ENCODE measurements at places on chromosomes 1 and 21.
A peak's percentile ranks its signal among the peaks of the same experiment; 100 is the strongest.

DNA sequence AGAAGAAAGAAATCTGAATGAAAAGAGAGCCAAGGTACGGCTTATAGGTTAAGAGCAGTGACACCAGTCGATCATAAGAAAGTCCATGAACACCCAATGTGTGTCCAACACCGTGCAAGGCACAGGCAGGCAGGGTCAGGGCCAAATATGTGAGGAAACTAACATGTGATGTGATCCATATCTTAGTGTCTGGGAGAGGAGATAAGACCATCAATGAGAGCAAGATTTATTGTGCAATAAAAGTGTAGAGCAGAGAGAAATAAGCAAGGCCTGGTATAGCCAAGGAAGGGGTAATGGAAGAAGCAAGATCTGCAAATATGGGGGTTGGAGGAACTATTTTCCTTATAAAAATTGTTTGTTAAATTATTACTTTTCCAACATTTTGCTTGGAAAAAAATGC lies 198.8 kb downstream of the CRB1 start:
- no peak for DNase-seq

DNA sequence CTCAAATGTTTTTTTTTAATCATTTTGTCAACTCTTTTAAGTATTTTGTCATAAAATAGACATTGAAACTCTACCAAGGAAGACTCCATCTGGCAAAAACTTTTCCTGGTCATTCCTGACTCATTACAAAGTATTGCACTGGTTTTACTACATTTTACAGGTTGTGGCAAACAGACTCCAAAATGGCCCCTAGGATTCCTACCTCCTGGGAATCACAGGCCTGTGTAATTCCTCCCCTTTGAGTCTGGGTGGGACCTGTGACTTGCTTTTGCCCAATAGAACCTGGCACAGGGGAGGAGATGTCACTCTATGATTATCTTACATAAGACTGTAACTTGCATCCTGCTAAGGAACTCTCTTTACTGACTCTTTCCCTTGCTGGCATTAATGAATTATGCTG lies 123.6 kb upstream of the KCNJ6 start:
- DNase-seq = no peak

DNA sequence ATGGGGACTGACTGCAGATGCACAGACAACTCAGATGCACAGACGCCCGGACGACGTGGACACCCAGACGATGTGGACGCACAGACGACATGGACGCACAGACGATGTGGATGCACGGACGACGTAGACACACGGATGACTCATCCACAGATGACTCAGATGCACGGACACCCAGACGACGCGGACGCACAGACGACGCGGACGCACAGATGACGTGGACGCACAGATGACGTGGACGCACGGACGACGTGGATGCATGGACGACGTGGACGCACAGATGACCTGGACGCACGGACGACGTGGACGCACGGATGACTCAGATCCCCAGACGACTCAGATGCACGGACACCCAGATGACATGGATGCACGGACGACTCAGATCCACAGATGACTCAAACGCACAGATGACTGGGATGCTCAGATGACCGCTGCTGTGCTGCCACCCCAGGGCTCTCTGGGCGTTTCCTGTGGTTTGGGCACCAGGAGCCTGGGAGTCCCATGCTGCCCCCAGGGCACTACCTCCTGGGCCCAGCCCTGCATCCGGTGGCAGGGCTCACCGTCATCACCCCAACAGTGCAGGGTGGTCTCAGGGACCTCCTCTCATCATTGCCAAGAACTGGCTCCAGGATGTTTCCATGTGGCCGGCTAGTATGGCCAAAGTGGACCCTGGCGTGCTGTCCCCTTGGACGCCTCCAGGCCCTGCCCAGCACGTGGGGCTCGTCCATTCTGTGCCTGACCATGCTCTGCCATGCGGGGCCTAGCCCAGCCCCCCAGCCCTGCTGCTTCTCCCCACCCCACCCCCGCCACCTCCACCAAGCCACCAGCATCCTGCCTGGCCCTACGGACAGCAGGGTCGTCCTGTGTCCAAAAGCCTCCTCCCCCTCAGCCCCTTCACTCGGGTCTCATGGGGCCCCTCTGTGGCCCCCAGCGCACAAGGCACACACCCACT lies 14.0 kb downstream of the FAAP20 start:
- DNase-seq = no peak

DNA sequence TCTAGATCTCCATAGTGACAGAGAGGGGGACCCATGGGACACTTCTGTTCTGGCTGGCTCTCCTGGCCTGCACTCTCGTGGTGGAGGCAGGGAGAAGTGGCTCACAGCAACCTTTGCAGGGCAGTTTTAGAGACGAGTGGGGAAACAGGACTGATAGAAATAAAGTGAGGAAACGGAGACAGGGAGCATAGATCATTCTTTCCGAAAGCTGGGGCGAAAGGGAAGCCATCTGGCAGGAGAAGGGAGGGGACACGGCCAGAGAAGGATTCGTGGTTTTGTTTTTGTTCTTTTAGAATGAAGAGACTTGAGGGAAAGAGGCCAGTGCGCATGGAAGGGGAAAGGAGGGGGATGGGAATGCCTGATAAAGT lies 3.5 kb downstream of the TIE1 start:
- DNase-seq = no peak

DNA sequence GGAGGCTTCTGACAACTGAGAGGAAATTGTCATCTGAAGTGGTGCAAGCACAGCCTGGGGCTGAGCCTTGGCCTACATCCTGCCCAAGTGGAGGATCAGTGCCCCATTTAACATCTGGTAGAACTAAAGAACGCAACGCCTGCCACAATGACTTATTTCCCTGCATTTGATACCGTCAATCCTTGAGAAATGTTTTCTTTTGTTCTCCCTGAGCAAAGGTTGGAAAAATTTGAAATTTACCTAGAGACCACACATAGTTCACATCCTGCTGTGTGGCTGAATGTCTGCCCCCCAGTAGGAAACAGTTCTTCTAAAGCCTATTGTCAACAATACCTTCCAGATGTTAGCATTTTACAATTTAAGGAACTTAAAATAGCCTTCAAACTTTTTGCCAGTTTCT lies 5.6 kb upstream of the RGS4 start:
- no peak for DNase-seq

DNA sequence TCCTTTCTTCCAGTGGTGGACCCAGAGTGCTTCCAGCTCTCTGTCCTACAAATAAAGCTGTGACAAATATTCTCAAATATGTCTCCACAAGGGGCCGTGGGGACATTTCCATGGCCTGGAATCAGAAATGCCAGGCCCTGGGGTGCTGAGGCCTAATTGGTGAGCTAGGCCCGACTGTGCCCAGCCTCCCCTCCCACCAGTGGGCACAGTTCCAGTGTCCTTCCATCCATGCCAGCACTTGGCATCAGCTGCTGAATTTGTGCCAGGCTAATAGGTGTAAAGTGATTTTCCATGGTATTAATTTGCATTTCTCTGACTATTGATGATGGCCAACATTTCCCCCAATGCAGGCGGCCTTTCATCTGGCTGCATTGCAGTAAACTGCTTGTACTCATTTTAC lies 48.5 kb upstream of the B3GALT5 start:
- peak; percentile 81 for DNase-seq

DNA sequence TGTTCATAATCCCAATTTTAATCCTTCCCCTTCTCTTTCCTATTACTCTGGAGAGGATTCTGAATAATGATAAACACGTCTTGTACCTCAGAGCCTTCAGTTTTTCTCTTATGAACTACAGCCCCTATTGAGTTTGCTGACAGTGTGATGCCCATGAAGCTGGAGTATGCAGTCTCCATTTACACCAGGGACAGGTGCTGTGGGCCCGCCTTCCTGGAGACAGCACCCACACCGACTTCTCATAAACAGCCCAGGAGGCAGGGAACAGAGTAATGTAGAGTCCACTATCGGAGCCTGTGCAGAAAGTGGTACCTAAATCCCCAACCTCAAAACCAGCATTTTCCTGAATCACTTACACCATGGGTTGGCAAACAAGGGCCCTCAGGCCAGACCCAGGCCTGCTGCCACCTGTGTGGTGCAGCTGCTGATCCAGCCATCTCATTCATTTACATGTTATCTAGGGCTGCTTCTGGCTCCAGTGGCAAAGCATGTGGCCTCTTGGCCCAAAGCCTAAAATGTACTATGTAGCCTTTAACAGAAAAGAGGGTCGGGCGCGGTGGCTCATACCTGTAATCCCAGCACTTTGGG lies 95.1 kb upstream of the KRTAP19-8 start:
- DNase-seq = no peak

DNA sequence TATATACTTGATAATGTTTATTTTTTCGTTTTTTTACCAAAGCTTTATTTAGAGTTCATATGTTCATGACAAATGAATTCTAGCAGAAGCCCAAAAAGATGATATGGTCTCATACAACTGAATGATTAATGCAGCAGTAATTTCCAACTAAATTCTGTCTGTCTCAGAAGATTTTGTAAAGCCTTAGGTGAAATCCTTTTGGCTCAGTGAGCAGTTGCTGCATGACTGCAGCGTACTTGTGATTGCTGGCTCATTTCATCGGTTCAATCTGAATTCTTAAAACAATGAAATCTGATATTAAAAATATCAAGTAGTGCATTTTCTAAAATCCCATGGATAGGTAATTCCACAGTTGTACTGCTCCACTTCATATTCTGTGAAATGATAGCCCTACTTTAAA lies 73.2 kb downstream of the AK5 start:
- DNase-seq = no peak

GRCh38 chr1:22944346-22945055 lies 28.2 kb downstream of the LACTBL1 start:
- DNase-seq = no peak

DNA sequence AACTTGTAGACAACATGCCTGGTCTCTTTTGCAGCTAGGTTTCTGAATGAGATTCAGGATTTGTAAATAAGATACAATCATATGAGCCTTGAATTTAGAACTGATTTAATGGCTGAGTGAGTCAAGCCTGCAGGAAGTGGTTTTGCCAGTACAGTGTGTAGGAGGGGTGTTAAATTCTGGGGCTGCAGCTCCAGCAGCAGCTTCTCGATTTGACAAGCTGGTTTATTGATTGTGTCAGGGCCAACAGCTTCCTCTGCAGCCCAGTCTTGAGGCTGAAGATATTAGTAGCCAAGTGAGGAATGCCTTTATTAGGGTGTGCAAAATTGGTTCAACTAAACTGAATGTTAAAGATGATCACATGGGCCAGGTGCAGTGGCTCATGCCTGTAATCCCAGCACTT lies 11.5 kb upstream of the PLA2G5 start:
- DNase-seq = no peak

- no peak for DNase-seq
Measured at GRCh38 chr1:51829058-51829457, 49.5 kb downstream of the NRDC start.

DNA sequence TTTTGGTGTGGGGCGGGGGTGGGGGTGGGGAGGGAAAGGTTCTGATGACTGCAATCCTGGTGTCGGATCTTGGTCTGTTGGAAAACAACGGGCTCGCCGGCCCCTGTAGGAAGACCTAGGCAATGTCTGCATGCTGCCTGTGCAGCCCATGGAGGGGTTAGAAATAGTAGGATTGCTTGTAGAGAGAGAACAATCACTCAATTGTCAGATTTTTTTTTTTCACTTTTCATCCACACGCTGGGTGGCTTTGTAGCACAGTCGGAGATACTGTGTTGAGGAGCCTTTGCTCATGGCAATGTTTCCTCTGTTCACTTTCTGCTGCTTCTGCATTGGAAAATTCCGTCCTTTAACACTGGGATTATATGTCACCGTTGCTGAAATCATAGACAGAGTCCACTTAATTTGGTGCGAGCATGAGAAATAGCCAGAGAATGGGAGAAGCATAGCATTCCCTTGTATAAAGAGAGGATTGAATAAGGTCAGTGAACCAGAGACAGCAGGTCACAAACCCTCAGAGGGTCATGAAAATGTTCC lies 107.5 kb downstream of the MRPS6 start:
- no peak for DNase-seq

DNA sequence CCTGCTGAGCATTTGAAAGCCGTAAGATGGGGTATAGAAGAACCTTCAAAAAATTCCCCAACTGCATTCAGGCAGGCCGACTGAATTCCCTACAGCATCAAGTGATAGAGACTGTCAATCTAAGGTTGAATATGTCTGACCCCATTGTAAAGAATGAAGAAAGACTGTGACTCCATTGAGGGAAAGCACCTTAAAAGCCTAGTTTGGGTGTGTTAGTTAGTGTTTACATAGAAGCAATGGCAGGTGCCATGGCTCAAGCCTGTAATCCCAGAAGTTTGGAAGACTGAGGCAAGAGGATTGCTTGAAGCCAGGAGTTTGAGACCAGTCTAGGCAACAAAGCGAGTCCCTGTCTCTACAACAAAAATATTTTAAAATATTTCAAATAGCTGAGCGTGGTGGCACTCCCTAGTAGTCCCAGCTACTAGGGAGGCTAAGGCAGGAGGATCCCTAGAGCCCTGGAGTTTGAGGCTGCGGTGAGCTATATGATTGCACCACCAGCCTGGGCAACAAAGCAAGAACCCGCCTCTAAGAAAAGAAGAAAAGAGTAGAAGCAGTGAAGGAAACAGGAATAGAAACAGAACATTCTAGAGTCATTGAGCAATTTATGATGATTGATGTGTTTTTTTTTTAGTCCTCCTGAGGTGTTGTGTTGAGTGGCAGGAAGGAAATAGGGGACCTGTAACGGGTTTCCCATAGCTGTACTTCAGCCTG lies 15.4 kb downstream of the POLR3GL start:
- no peak for DNase-seq

DNA sequence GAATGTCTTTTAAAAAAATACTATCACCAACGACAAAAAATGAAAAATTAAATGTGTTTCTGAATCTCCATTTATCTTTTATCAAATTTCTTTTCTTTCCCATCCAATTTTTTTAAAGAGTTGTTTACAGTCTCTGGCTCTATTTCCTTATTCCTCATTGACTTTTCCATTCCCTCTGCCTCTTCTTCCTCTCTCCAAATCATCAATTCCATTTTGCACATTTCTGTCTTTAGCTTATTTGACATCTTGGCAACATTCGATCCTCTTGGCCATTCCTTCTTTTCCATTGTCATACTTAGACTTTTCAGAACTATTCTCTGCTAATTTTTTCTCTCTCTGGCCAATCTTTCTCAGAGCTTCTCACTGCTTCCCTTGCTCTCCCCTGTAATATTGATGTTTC lies 497.6 kb downstream of the PLPP3 start:
- no peak for DNase-seq

All from COR-L47 (cell line).